ENCODE measurements at places on chromosomes 11 and 22.

DNA sequence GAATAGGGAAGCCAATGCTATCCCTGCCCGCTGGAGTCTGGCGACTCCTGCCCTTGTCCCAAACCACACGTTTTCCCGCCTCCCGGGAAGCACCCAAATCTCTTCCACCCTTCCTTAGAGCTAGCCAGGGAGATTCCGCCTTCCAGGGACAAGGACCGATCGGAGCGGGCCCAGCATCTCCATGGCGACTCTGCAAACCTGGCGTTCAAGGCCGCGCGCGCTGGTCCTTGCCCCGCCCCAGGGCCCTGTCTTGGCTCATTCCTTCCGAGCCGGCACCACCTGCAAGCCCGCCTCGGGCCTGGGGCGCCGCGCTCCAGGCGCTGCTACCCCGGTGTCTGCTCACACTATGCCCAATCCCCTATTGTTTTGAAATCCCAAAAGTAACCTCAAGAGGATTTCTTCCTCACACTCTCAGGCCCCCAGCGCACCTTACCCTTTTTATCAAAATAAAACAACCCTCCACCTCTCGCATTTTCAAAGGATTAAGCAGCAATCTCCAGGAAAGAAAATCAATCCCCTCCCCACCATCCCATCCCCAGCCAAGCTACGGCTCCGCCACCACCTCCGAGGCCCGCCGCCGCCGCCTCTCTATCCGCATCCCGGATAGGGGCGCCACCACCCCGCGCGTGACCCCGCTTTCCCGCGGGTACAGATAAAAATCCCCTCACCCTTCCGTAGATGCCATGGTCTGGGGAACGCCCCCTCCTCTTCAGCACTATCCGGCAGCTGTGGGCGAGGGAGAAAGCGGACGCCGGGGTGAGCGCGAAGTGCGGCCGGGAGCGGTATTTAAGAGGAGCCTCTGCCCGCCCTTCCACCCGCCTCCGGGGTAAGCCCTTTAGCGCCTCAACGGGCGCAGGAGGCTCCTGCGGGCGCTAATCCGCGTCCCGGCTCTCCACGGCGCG lies 825 bp downstream of the SLC1A2 start:
- no peak for DNase-seq

- no peak for DNase-seq
Observed at GRCh38 chr11:33696931-33697638, 3.5 kb downstream of the C11orf91 start.

- DNase-seq, result no peak
Observed at GRCh38 chr11:3130269-3131071, 34.6 kb downstream of the OSBPL5 start.

- no peak for DNase-seq
Observed at GRCh38 chr11:74896311-74896710, 52.6 kb downstream of the XRRA1 start.

- DNase-seq, result no peak
Observed at GRCh38 chr22:19503869-19504268, 20.3 kb downstream of the CLDN5 start.

DNA sequence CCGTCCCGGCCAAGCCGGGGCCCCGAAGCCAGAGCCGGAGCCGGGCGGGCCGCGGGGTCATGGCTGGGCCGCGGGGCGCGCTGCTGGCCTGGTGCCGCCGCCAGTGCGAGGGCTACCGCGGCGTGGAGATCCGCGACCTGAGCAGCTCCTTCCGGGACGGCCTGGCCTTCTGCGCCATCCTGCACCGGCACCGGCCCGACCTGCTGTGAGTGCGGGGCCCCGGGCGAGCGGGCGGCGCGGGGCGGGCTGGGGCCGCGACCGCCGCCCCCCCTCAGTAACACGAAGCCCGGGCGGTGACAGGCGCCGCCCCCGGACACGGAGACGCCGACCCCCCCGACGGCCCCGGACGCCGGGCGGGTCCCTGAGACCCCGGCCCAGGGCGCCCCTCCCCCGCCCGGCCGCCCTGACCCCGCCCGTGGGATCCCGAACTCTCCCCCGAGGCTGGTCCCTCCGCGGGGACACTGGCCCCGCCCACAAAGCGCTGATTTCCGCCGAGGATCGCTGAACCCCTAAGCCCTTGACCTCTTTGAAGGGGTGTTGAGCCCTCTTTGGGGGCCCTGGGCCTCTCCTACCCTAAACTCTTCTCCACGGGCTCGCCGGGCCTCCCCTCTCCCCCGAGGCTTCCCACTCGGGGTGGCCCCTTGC lies 389 bp downstream of the MICALL1 start:
- no peak for DNase-seq

DNA sequence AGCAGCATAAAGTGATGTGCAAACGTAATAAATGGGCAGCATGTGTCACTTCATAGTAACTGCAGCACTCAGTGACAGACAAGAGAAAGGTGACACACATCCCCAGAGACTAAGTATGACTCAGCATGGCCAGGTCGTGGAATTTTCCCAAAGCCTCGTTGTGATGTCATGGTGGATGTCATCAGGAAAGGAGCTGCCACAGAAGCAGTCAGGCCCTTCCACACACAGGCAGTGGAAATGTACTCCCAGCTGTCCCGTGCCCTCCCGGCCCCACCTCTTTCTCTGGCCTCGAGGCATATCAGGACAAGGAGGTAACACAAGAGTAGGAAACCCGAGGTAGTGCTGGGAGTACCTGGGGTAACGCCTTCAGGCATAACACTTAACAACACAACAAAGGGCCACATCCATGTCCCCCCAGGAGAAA lies 8.1 kb downstream of the PC start:
- no peak for DNase-seq

GRCh38 chr22:46002757-46003270 lies 25.9 kb upstream of the WNT7B start:
- no peak for DNase-seq

DNA sequence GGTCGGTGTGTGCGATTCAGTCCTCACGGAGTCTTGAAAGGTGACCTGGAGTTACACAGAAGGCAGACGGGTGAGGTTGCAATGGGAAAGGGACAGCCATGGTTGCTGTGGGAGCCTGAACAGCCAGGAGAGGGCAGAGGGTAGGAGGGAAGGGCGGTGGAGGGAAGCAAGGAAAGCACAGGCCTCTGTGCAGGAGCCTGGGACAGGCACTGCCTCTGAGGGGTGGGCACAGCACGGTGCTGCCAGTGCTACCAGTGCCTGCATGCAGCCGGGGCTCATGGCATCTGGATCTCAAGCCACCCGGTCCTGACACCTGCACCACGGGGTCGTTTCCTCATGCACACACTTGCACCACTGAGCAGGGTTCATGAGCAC lies 401.0 kb downstream of the TBC1D22A start:
- no peak for DNase-seq

DNA sequence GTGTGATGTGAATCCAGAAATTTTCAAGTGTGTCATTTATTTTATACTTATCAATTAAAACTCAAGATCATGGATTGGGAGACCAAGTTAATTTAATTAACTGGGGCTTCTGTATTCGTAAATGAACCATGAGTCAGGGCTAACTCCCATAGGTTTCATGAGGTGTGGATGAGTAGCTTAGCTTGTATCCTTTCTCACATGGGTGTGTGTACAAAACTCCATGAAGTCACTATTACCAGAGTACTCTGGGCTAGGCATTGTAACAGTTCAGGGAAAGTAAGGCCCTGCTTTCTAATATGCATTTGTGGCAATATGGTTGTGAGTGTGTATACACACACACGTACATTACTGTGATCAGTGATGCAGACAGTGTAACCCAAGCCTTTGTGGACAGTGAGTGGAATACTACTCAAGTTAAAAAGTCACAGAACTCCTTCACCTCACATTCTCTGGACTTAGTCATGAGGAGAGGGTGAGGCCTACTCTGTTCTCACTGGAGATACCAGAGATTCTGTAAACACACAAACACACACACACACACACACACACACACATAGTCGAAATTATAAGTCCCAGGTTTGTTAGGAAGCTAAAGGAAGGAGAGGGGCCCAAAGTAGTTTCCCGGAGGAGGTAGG lies 3.5 kb downstream of the CNTF start:
- no peak for DNase-seq

- DNase-seq, result no peak
Observed at GRCh38 chr22:44892803-44893730, 116.7 kb downstream of the PHF21B start.

GRCh38 chr22:27223317-27224177 lies 566.2 kb downstream of the MIAT start:
- peak; percentile 15 for DNase-seq

- DNase-seq, result no peak
Observed at GRCh38 chr22:27580311-27580897, 221.2 kb downstream of the MN1 start.

DNA sequence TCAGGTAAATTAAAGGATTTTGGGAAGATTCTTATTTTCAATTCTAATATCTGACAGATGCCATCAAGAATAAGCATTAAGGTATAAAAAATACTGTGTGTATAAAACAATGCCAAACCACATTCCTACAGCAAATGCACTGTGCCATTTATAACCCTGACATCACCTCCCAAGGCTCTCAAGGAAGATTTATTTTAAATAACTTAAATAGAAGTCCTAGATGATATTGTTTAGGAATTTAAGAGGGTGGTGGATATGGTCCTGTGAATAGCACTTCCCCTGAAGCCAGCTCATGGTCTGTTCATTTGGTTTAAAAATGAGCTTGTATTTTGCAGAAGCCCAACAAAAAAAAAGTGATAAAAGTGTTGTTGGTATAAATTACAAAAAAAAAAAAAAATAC lies 32.1 kb downstream of the PPIL2 start:
- no peak for DNase-seq

- DNase-seq, result peak; percentile 42
Observed at GRCh38 chr22:21642584-21643448, 714 bp downstream of the SDF2L1 start.

DNA sequence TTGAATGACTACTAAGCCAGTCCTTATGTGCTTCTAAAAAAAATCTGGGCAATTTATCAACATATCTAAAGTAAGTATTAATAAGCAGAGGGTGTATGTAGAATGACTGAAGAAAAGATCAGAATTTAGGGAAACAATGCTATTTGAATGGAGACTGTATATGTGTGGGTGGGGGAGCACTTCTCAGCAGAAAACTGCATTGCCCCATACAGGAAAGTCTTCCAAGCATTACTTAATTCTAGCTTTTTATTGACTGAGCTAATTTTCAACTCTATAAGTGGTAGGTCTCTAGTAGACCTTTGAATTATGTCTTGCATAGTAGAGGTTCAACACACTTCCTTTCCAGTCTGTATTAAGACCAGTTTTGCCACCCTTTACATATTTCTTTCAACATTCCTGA lies 41.7 kb downstream of the CASP12 start:
- no peak for DNase-seq

- DNase-seq, result no peak
Observed at GRCh38 chr11:79336797-79337517, 103.9 kb downstream of the TENM4 start.

DNA sequence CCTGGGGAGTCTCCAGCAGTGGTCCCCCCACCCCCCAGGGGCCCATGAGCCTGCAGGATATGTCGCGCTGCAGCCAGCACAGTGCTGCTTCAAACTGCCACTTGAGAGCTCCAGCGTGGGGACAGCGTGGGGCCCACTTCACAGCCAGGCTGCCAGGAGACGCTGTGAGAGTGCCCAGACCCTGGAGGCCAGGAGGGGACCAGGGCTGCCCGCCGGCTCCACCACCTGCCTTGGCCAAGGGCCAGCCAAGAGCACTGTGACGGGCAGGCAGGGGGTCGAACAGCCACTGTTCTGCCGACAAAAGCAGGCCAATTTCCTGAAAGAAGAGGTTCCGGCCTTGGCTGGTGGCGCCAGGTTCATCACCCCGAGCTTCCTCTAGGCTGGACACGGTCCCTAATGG lies 60.2 kb downstream of the FLRT1 start:
- DNase-seq, result no peak

- DNase-seq, result no peak
Observed at GRCh38 chr11:2306877-2307500, 5.2 kb downstream of the TSPAN32 start.

GRCh38 chr11:121426476-121427399 lies 25.4 kb upstream of the SORL1 start:
- DNase-seq, result no peak

DNA sequence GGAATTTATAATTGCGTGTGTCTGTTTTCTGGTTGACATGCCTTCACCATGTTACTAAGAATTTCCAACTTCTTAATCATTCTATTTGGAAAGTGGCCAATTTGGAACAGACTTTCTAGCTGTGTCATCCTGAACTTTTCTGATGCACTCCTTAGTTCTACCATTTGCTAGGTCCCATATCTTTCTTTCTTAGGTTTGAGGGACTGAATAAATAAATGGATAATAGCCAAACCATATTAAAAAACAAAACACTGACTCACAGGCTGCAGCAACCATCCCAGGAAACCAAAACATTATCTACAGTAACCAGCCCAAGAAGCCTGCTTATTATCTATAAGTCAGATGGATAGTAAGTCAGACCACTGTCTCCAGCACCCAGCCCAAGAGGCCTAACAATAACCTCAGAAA lies 57.5 kb upstream of the PLET1 start:
- DNase-seq, result no peak

DNA sequence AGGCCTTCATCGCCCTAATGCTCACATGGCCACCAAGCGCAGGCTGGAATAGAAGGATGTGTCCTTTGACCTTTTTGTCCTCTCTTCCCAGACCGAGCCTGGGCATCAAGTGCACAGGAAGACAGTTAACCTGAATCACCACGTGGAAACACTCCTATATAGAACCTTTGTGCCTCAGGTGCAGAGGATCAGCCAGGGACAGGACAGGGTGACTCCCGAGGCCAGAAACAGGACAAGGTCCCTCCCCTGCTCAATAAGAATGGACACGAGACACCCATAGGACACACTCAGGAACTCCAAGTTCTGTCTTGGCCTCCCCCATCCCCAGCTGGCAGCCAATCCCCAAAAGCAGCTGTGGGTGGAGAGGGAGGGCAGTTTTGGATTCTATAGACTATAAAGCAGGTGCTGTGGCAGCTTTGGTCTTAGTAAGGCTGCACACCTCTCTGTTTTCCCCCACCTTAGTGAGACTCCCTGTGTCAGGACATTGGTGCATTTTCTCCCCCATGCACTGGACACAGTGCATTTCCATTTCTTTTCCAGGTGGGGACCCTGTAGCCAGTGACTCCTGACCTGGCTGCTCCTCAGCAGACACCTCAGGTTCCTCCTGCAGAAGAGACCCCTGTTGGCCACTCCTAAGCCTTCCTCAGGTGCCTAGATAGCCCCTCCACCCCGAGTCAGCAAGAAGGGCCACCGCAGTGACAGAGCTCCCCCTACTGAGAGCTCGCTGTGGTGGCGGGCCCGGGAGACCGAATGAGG lies 43.6 kb upstream of the POU2AF1 start:
- peak; percentile 6 for DNase-seq

GRCh38 chr11:87974797-87975196 lies 200.4 kb downstream of the RAB38 start:
- no peak for DNase-seq

- DNase-seq, result no peak
Observed at GRCh38 chr11:6397156-6397555, 6.9 kb downstream of the SMPD1 start.

- no peak for DNase-seq
Observed at GRCh38 chr11:5304046-5304445, 2.3 kb upstream of the OR51B4 start.

DNA sequence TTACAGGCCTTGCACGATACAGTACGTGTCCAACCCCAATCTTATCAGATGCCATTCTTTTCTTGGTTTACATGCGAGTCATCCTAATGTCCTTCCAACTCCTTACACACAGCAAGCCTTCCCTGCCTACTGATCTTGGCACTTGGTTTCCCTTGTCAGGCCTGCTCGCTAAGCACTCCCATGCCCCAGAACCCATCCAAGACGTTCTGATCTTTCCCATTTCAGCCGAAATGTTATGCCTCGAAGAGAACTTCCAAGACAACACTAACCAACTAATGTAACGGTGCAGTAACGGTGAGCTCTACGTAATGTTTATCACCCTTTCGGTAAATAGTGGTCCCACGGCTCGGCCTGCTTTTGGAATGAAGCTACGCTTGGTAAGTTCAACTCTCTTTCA lies 521 bp downstream of the PES1 start:
- DNase-seq, result no peak
